ENCODE measurements at places on chromosomes 12 and 14.
A peak's percentile ranks its signal among the peaks of the same experiment; 100 is the strongest.

DNA sequence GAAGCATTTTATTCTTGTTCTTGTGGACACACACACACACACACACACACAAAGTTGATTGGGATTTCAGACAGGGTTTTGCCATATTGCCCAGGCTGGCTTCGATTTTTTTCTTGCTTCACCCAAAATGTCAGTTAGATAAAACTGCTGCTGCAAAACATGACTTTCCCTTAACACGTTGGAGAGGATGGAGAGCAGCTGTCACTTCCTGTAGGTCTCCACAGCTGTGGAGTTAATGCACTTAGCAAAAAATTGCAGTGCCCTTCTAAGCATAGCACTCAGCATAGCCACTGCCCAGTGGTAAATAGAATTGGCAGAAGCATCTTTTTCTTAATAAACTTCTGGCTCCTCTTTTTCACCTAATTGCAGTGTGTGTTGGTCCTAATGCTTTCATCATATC is 54.5 kb downstream of the PDZRN4 start:
- no peak for DNase-seq

DNA sequence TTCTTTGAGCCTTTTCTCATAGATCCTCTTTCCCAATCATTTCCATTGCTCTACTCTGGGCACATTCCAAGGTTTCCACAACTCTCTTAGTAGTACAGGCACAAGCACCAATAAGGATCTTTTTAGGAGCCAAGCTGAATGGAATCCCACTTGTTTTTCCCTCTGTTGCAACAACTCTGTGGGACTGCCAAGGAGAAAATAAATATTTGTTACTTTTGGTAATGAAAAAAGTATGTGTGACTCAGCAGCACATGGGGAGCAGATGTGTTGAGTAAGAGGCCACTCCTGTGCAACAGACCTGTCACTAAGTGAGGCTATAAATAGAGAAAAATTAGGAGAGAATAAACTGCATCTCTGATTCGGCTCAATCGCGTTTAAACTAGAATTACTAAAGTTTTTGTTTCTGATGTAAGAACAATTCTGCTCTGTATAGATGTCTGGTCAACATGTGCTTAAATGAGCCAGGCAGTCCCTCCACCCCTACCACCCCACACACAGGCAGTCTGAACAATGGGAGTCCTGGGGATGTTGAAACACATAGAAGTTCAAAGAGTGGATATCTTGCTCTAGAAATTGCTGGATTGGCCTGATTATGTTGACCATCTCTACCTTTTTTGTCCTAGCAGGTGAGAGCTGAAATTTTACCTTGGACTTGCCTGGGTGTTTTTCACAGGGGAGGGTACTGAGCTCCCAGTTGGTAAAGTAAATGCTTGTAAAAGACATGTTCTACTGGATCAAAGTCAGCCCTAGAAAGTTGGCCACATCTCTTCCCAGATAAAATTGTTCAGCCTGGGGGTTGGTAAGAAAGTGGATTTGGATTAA is 244.3 kb upstream of the NOVA1 start:
- no peak for DNase-seq

DNA sequence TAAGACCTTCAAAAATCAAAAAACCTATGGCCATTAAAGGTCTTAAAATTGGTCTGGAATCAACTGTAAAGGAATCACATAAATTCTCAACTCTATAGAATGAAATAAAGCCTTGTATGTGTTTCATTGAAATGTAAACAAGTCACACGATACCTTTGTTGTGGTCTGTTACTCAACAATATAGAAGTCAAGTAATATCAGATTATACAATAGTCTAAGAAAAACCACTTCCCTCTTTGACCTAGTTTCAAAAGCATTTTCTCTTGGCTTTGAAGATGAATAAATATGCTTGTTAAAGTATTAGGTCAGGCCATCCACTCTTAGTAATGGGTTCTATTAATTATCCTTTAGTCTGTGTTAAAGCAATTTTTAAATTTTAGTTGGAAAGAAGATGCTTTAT is 79.8 kb upstream of the DIO2 start:
- DNase-seq: no peak

- no peak for DNase-seq
These were observed at the start of gene ARHGDIB for GRCh38 chr12:14961466-14962152. ARHGDIB (minus strand) TSS chr12:14961601; CDS start chr12:14950712, 10,889 bp downstream.

DNA sequence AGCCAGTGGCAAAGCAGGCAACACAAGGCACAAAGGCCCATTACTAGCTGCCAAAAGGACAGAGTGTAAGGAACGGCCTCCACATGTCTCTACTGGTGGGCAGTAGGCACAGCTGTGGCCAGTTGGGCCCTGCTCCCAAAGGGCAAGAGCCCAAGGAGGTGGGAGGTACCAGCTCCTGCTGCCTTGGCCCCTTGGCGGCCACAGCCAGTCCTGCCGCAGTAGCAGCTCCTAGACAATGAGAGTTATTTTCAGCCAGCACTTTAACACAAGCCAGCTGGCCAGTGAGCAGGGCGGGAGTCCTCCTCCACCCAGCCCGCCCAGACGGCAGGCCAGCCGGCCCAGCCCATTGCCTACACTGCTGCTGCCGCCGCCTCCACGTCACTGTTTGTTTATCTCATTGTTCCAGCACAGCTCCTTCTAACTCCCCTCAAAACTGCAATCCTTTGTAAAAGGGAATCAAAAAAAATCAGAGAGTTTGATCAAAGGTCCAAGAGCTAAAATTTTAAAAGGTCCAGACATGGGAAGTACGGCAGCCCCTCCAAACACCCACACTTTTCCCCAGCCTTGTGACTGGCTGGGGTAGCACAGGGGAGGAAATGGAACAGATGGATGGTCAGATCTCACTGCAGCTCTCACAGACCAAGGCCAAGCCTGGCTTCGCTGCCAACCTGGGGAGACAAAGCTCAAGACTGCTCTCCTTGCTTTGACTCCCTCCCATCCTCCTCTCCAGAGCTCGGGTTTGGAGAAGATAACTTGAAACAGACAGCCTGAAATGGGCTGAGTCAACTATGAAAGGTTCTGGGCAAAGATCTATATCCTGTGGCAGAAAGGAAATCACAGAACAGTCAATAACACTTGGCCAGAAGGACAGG is 33.5 kb downstream of the FMNL3 start:
- peak; percentile 64 for DNase-seq

DNA sequence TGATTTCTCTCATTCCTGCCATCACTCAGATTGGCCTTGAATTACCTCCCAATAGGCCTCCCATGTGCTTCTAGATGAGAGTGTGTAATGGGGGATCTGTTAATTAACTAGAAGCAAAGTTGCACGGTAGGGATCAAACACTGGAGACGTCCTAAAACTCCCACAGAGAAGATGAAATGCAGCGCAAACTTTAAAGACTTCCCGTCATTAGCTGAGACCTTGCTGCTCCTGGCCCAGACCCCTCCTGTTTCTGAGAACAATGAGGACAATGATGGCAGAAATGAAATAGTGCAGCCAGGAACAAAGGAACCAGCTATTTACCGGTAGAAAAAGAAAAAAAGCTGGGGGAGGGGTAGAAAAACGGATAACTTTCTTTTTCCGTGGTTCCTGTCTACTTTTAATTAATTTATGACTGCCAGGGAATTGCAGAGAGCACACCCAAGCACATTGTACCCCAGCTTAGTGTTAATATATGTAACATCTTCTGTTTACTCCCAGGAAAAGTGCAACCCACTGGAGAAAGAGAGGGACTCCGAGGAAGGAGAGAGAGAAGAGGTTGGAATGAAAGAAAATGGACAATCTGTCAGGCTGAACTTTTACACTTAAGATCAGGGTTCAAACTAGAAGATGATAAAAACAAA is 280.7 kb upstream of the SOX5 start:
- DNase-seq: no peak

DNA sequence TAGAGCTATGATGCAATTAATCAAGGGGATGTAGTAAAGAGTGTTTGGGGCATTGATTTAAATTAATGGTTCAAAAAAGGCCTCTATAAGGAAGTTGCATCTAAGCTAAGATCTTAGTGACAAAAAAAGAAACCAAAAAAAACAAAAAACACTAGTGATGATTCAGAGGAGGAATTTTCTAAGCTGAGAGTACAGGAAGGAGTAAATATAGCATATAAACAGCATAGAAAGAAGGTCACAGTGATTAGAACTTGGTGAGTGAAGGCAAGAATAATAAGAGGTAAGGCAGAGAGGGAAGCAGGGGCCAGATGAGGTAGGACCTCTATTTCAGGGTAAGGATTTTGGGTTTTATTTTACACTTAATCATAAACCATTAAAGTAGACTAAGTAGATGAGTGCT is 48.0 kb upstream of the PDZRN4 start:
- no peak for DNase-seq

Data from neural crest cell (in vitro differentiated cells).